KG1 (cell line): ENCODE measurements at places on chromosomes 1 and 21.
A peak's percentile ranks its signal among the peaks of the same experiment; 100 is the strongest.

GRCh38 chr1:18396247-18396980 lies 84.3 kb upstream of the KLHDC7A start:
- no peak for DNase-seq

GRCh38 chr1:67626090-67626860 lies 58.7 kb upstream of the GADD45A start:
- no peak for DNase-seq

DNA sequence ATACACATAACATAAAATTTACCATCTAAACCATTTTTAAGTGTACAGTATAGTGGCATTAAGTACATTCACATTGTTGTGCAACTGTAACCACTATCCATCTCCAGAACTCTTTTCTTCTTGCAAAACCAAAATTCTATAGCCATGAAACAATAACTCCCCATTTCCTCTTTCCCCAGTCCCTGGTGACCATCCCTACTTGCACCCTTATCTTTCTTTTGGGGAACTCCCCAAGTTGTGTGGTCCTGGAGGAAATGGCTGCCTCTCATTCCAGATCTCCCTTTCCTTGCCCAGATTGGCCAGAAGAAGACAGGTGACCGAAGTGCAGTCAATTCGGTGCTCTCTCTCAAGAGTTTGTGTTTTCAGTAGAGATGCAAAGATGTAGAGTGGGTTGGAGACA lies 389.6 kb upstream of the C1orf87 start:
- DNase-seq, result no peak

DNA sequence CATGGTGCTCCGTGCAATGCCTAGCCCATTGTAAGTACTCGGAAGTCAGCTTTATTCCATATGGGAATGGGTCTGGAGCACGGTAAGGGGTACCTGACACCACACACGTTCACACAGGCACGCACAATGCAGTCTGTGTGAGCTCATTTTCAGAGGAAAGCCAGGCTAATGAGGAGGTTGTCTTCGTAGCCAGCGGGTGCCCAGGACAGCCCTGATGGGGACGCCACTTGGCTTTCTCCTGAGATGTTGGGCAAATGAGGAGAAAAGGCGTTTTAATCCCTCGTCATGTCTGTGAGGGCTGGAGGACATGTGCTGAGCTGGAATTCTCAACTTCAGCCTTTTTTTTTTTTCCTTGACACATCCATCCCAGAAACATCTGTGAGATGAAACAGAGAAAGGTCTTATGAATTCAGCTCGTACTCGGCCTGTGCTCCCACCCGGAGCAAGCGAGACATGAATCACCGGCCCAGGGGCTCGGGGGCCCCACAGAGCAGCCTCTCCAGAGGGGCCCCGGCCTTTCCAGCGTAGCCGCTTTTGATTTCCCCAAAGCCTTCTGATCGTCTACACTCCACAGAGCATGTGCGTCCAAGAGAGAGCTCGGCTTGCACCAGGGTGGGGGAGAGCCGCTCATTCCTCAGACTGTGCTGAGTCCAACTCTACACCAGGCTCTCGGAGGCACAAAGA lies 125.1 kb downstream of the EPHB2 start:
- DNase-seq, result no peak

DNA sequence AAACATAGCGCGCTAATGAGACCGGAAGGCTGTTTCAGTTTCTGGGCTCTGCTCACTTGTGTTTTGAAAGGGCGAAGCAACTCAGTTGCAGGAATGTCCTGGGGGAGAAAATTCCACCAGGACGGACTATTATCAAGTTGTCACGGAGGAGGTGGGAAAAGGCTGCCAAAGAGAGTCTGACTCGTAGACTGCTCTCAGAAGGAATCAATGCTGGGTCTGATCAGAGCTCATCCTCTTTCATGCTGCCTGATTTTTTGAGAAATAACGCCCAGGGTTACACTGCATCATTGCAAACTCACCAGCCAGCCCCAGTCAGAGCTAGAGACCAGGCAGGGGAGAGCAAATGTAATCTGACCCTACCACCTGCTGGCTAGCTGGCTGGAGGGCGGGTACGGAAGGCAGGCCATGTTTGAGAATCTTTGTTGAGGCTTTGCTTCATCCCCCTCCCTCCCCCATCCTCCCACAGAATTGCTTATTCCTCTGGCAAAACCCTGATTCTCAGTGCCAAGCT lies 36.4 kb upstream of the BCL9 start:
- no peak for DNase-seq

- no peak for DNase-seq
Measured at GRCh38 chr1:91024481-91025119, 2.8 kb upstream of the ZNF644 start.

DNA sequence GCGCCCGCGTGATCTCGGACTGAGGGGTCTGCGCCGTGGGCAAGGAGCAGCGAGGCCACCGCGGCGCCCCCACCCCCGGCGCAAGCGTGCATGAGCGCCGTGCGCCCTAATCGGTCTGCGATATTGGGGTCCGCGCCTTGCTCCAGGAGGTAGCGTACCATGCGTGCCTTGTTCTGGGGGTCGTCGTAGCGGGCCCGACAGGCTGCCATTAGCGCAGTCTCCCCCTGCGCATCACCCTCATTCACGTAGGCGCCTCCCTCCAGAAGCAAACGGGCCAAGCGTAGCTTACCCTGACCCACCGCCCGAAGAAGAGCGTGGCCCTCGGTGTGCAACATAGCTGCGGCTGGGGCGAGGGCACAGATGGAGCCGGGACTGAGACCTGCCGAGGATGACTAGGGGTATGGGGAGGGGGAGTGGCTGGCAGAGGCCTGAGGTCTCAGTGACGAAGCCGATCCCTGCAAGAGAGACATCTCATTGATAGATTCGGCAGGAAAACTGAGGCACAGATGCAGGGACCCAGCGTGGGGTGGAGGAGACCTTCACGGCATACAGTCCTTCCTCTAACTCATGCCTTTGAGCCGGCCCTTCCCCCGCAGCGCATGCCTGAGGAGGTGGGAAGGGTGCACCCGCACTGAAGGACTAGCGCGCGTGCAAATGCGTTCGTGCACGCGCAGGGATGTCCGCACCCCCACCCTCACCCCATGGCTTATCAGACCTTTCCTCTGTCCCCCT lies 2.8 kb downstream of the ANKRD34A start:
- DNase-seq, result no peak

GRCh38 chr1:109771712-109772657 lies 8.3 kb upstream of the EPS8L3 start:
- no peak for DNase-seq

GRCh38 chr1:67459068-67459467 lies 28.9 kb upstream of the SERBP1 start:
- no peak for DNase-seq

- no peak for DNase-seq
Measured at GRCh38 chr1:64492424-64492823, 22.5 kb downstream of the CACHD1 start.

- no peak for DNase-seq
Measured at GRCh38 chr1:6082430-6082971, 36.8 kb downstream of the KCNAB2 start.

DNA sequence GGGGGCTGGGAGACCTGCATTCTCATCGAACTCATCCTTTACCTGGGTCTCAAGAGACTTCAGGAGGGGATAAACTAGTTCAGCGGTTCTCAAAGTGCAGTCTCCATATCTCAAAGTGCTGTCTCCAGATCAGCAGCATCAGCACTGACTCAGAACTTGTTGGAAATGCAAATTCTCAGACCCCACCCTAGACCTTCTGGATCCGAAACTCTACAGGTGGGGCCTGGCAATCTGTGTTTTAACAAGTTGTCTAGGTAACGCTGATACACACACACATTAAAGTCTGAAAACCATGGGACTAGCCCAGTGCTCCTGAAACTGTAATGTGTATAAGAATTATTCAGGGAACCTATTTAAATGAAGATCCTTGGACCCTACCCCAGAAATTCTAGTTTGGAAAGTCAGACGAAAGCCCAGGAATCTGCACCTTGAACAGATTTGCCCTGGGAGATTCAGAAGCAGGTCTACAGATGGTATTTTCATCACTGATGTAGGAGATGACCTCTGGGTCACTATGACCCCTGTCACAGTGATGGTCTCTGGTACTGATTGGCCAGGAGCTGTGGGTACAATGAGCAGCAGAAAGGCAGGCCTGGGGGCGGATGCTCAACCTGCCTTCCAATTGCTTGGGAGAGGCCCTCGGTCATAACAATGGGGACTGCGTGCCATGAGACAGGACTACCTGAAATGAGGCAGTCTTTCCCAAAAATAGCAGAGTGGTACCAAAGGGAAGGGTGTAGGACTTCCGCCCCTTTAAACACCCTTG lies 127.2 kb downstream of the FAM78B start:
- DNase-seq, result no peak

DNA sequence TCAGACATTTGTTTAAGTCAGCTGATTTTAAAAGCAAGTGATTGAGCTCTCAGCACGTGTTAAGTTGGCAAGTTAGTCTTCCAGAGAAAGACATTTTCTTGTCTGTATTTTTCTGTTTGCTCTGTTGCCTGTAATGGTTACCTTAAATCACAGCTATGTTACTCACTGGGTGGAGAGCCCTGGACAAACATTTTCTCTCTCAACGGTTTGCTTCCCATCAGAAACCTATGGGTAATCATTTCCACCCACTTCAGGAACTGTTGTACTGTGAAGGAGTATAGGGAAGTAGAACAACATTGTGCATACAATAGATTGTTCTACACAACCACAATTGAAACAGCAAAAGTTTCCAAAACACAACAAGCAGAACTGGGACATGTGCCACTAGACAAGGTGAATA lies 113.9 kb upstream of the DPT start:
- DNase-seq, result no peak

- DNase-seq, result peak; percentile 47
Measured at GRCh38 chr1:183023601-183024316, 539 bp downstream of the LAMC1 start.

DNA sequence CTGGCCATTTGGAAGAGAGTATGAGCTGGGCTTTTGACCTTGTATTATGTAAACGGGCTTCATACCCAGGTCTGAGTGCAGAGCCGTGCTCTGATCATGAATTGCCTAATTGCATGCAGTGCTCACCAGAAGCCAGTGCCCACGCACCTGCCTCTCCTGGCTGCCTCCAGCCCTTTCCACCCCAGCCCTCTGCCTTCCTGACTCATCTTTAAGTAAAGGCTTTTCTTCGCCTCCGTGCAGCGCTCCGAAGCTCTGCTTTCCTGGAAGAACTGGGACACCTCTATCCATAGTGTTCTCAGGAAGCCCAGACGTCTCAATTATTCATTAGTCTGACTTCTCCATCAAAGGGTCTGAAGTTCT lies 413.7 kb downstream of the PTPRU start:
- DNase-seq, result no peak

DNA sequence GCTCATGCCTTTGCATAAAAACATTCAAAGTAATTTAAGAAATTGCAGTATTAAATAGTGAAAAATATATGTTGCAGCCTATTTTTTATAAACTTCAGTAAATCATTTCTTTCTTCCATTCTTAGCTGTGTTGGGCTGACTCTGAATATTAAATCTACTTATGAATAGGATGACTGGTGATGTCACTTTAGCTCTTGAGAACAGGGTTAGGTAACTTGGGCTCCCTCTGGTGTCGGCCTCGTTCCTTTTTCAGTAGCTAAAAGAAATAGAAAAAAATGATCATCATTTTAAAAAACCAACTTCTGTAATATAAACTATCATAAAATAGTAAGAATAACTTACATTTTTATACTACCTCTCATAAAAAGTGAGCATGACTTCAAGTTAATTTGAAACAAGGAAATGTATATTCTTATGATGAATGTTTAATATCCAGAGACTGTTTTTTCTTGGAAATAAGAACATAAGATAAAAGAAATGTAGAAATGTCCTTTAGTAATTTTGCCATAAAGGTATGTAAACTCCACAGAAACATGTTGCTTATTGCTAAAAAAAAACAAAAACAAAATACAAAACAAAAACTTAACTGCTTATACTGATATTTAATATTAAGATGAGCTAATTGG lies 26.8 kb upstream of the NCAM2 start:
- peak; percentile 5 for DNase-seq

GRCh38 chr1:90622666-90623065 lies 94.4 kb downstream of the BARHL2 start:
- DNase-seq, result no peak

GRCh38 chr1:67434491-67434890 lies 4.3 kb upstream of the SERBP1 start:
- no peak for DNase-seq

GRCh38 chr1:225596736-225597135 lies 56.2 kb downstream of the ENAH start:
- DNase-seq, result no peak

DNA sequence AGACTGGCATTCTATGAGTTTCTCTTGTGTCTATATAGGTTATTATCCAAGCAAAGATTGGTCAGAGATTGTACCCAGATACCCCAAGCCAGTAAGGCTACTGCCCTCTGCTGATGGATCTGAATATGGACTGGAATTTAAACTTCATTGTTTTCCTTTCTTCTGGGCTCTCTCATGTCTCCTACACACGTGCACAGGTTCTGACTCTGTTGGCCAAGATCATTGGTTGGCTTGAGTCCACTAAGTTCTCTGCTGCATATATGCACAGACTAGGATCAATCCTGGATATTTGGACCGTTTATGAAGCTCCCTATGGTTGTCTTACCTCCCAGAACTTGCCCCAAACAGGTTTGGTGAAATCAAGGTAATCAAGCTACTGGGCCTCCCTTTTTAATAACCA lies 69.7 kb downstream of the CC2D1B start:
- DNase-seq, result no peak

DNA sequence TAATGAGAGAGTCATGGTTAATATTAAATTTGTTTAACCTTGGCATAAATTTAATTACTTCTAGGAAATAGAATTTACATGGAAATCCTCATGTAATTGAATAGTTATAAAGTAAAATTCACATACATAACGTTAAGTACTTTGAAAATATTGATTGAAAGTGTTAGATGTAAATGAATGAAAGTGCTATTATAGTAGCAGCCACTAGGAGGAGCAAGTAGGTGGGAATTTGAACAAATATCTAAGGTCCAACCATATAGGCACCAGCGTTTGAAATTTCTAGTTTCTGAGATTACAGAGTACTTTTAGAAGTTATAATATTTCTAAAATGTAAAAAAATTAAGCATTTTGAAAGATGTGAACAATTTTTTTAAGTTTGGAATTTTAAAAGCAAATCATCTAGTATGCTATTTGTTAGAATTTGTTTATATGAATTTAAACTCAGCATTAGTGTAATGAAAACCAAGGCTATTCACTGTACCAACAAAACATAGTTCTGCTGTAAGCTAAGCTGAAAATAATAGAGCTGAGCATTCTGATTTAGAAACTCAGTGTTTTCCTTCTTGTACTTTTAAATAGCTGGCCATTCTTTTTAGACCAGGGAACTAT lies 3.3 kb downstream of the B3GALT2 start:
- no peak for DNase-seq

- no peak for DNase-seq
Measured at GRCh38 chr1:7220007-7220406, 434.8 kb downstream of the CAMTA1 start.

- no peak for DNase-seq
Measured at GRCh38 chr1:44660176-44660575, 14.1 kb downstream of the TMEM53 start.

GRCh38 chr21:42735061-42735460 lies 81.6 kb downstream of the PDE9A start:
- DNase-seq, result no peak

GRCh38 chr1:15950302-15950701 lies 25.6 kb downstream of the ZBTB17 start:
- no peak for DNase-seq

- DNase-seq, result no peak
Measured at GRCh38 chr21:36699546-36700294, 805 bp downstream of the SIM2 start.

GRCh38 chr1:101379950-101380349 lies 143.1 kb downstream of the S1PR1 start:
- DNase-seq, result no peak
